Stimulated activated CD8-positive, alpha-beta memory T cell treated with anti-CD3 and anti-CD28 coated beads, Interleukin-15, amount 100 ng/mL, for 24 hours (primary cell): ENCODE measurements at places on chromosomes 1 and 21.
A peak's percentile ranks its signal among the peaks of the same experiment; 100 is the strongest.

- DNase-seq: no peak
These were observed 51.0 kb upstream of the BARHL2 start for GRCh38 chr1:90768098-90768497.

DNA sequence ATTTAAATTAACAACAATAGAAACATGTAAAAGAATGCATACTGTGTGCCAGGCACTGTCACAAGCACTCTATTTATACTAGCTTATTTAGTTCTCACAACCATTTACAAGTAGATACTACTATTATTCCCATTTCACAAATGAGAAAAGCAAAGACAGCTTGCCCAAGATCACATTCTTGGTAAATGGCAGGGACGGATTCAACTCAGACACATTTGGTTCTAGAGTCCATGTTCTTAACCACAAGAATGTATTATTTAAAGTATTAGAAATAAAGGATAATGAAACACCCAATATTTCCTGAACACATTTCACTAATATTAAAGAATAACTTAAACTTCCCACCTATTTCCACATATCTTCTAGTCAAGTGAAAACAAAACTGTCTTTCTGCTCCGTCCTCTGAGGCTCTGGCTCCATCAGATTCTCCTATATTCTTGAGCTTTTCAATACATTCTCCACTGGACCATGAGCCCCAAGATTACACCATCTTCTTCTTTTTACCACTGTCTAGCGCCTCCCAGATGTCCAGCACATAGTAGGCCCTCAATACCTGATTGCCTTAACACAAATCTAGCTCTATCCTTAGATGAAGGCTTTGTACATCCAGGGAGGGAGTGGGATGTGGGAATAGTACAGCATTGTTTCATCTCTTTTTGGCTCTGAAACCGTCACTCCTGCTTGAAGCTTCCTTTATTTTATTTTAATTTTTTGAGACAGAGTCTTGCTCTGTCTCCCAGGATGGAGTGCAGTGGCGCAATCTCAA is 29.3 kb downstream of the SOD1 start:
- no peak for DNase-seq

DNA sequence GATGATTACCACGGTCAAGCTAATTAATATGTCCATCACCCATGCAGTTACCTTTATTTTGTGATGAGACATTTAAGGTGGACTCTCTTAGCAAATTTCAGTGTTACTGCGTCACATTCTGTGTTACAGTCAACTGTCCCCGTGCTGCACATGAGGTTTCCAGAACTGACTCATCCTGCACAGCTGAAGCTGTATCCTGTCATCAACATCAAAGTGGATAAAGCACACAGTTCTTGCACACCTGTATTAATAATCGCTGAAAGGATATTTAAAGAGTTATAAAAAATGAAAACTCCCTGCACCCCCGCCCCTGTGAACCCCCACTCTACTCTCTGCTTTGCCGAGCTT is 3.4 kb upstream of the KRTAP10-5 start:
- no peak for DNase-seq

- DNase-seq: peak; percentile 62
These were observed 29.1 kb upstream of the A3GALT2 start for GRCh38 chr1:33349778-33350610.

DNA sequence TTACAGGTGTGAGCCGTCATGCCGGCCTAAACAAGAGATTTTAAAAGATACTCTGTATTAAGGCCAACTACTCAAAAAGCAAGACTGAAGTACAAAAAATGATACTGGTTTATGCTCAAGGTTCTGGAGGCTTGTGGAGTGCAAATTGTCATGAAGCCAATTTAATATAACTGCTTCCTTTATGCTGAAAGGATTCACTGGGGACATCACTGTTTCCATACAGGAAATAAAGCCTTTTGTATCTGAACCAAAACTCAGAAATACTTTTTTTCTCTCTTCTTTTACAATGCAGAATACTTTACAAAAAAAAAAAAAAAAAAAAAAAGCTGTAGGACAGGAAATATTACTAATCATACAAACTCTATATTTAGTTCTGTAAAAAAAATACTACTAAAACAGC is 55.5 kb upstream of the CNN3 start:
- DNase-seq: no peak

DNA sequence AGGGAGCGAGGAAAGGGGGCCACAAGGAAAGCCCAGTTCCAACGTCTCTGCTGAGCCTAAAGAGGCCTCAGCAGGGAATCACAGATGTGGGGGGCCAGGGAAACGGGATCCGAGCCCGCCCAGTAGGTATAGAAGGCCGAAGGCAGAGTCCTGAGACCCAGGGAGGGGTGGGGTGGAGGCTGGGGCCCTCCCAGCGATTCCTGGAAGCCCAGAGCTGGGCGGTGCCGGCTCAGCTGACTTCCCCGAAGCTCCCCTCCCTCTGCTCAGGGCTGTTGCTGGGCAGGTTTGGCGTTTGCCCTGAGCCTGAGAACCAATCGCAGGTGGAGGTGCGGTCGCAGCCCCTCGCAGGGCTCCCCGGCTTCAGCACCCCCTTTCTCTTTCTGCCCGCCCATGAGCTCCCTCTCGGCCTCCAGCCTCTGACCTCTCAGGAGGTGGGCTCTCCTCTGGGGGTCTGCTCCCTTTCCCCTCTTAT is 12.8 kb downstream of the ADAMTSL4 start:
- peak; percentile 72 for DNase-seq

GRCh38 chr1:28577738-28578536 is 14.1 kb upstream of the RAB42 start:
- no peak for DNase-seq

DNA sequence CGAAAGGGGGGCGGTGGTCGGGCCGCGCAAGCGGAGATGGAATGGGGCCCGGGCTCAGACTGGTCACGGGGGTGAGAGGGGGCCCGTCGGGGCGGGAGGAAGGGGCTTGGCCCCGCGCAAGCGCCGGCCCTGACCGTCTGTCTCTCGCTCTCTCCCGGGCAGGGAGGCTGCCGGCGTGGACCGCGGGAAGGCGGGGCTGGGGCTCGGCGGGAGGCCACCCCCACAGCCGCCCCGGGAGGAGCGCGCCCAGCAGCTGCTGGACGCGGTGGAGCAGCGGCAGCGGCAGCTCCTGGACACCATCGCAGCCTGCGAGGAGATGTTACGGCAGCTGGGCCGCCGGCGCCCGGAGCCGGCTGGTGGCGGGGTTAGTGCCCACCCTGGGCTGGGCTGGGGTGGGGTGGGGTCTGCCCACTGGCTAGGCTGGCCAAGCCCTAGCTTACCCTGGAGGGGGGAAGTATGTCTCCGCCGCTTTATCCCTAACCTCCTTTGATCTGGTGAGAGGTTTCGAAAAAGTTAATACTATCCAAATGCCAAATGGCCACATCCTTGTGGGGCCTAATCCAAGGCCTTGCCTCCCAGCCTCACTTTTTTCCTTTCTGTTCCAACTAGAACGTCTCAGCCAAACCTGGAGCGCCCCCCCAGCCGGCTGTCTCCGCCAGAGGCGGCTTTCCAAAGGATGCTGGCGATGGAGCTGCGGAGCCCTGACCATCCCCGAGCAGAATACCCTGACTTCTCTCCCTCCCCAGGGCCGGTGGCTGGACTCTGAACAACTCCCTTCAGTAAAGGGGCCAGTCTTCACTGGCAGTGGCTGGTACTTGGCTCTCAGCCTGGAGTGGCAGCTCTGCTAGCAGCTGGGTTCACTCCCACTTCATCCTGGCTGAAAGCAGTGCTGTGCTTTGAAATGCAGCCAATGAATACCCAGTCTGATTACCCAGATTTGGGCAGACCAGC is 636 bp upstream of the YRDC start:
- no peak for DNase-seq

DNA sequence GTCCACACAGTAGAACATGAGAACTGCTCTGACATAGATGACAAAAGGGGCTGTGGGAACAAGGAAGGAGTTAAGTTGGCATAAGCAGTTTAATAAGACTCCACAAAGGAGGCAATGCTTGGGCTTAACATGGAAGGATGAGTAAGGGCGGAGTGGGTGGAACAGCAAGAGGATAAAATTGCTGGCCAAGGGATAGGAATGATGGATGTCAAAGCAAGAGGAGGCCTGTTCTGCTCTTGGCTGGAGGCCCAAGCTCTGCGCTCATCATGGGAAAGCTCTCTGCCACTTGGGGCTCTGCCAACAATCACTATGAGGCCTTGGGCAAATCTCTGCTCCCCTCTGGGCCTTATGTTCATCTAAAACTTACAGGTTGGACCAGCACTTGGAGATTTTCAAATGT is 98.3 kb upstream of the CAMK1G start:
- DNase-seq: no peak

DNA sequence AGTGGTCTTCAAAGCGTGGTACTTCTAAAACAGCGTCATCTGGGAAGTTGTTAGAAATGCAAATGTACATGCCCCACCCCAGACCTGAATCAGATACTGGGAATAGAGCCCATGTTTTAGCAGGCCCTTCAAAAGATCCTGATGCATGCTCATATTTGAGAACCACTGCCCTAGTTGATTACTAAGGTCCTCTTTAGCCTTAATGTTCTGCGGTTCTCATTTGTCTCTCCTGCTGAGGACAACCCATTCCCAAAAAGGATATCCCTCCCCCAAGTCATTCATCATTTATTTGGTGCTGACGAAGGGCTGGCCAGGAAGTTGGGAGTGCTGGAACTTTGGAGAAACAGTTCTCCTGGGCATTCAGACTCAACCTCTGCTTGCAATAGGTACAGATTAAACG is 92.4 kb upstream of the RALGPS2 start:
- DNase-seq: no peak

DNA sequence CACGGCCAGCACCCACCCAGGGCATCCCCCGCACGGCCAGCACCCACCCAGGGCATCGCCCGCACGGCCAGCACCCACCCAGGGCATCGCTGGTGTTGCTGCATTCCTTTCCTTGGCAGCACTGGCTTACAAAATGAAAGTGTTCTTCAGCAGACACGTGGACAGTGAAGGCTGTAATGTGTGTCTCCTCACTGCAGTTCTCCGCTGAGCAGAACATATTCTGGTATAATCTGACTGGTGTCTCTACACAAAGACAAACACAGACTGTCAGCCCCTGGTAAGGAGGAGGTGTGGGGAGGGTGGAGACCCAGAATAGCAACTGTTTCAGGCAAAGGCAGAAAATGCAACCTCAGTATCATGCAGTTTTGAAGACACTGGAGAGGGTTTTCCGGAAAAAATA is 7.3 kb downstream of the LYPD8 start:
- DNase-seq: no peak

- DNase-seq: no peak
These were observed 23.8 kb downstream of the WNT3A start for GRCh38 chr1:228030451-228031201.

GRCh38 chr1:159008744-159009188 is 941 bp upstream of the IFI16 start:
- no peak for DNase-seq

GRCh38 chr1:96633695-96634094 is 87.9 kb upstream of the PTBP2 start:
- DNase-seq: no peak

DNA sequence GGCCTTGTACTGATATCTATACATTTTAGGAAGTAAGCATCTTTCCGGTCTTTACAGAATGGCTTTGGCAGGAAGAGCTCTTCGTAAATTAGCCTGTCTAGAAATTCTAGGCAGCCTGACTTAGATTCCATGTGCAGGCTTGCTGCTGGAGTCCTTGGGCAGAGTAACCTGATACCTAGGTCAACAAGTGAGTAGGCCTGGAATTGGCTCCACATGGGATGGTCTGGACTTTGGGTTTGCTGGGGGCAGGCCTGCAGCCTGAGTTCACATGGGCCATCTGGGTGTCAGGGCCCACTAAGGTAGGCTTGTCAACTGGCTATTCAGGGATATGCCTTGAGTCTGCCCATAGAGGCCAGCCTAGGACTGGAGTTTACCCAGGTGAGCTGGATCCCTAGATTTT is 59.6 kb upstream of the CYYR1 start:
- no peak for DNase-seq

GRCh38 chr1:232244426-232244825 is 385.5 kb downstream of the SIPA1L2 start:
- DNase-seq: no peak

- DNase-seq: no peak
These were observed 57.8 kb upstream of the C1orf185 start for GRCh38 chr1:51044199-51044598.

GRCh38 chr1:21659099-21659923 is 9.8 kb downstream of the RAP1GAP start:
- DNase-seq: peak; percentile 70

DNA sequence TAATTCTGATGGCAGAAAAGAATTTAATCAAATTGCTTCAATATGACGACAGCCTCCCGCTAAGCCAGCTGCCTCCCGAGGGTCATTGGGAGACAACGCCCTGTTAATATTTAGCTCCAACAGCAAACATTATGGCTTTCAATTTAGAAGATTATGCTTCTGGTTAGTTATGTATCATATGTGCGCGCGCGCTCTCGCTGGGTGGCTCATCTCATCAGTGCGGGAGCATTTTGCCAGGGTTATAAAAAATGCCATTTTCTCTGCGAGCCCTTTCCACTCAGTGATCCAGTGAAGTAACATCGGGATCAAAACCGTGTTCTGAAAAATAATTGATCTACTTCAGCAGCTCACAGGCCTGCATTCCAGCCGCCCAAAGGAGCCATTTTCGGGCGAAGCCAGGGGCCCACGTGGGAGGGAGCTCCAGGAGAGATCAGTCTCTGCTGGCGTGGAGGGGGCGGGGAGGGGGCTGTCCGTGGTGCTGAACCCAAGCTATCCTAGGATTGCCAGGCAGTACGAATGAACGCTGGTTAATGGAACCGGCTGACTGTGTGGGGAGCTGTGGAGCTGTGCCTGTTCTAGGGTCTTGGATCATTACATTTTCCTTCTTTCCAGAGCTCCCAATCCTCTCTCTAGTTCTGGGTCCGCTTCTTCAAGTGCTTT is 219.1 kb upstream of the ZC3H12A start:
- no peak for DNase-seq

DNA sequence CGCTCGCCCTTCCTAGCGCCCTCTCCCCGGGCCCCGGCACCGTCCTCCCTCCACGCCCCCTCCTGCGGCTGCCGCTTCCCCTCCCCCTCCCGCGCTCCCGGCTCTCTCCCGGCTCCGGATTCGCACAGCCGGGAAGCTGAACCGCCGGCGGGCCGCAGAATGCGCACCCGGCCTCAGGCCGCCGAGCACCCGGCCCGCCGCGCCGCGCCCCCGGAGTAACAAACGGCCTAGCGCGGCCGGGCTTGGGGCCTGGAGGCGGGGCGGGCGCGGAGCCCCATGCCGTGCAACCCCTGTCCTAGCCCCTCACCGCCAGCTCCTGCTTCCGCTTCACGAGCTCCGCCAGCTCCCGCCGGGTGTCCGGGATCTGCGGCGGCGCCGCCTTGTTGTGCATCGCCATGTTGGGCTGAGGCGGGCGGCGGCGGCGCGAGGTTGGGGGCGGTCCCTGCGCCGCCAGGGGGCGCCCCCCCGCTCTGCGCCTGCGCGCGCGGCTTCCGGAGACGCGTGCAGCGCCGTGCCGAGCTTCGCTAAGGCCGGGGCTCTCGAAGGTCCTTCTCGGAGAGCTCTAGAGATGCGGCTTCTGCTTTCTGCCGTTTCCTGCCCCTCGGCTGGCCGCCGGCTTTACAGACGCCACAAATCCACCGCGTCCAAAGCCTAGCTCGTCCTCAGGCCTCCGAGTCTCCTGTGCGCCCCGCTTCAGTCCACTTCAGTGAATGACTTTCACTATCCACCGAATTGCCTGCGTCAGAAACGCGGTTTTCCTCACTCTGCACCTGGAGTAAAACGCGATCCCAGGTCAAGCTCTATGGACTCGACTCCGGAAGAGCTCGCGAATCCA is at the start of gene MEAF6:
Gene MEAF6 (minus strand): TSS at position 417 of the 835 bp plus-strand sequence. CDS start 20 bp downstream, at position 397.
- peak; percentile 80 for DNase-seq
